Astrocyte (in vitro differentiated cells and primary cell): ENCODE measurements at places on chromosomes 7 and 10. TPM values are rescaled to one million over a fixed set of nuclear protein-coding genes. Genes with fewer than 3 reads are reported as not detected.

OPALIN gene
- not detected in 2 replicates for total RNA-seq

ACTR3C gene
- 0.25 TPM in 1 of 2 replicates, not detected in the other for total RNA-seq

- H3K27me3 ChIP-seq, result no peaks in the 10 kb centered on the region
- H3K4me1 ChIP-seq, result no peaks in the 10 kb centered on the region
- H3K4me3 ChIP-seq, result no peak overlapping the region
- no peaks in the 10 kb centered on the region for H3K36me3 ChIP-seq
- no peak overlapping the region for H3K27ac ChIP-seq
Observed at GRCh38 chr7:32023376-32023775, 46.8 kb downstream of the PDE1C start.

GRCh38 chr10:127872871-127873600 lies 19.7 kb downstream of the CLRN3 start:
- H3K27ac ChIP-seq, result no peak overlapping the region
- no peaks in the 10 kb centered on the region for H3K36me3 ChIP-seq
- H3K4me3 ChIP-seq, result no peak overlapping the region
- H3K27me3 ChIP-seq, result peaks cover 2% of the 10 kb centered on the region

TUBAL3 gene
- total RNA-seq, result not detected in 2 replicates

- peak; percentile 94 for DNase-seq
- H3K4me1 ChIP-seq, result peaks cover 24% of the 10 kb centered on the region
- no peak overlapping the region for H3K27ac ChIP-seq
- no peak overlapping the region for H3K4me3 ChIP-seq
Observed at GRCh38 chr10:99788598-99789256, 6.3 kb downstream of the ABCC2 start.
